ENCODE measurements at places on chromosomes 1 and 21. TPM values are rescaled to one million over a fixed set of nuclear protein-coding genes. Genes with fewer than 3 reads are reported as not detected.

GRCh38 chr1:62688687-62689085 is 500 bp upstream of the DOCK7 start:
- DNase-seq = no peak

- DNase-seq = no peak
Measured at GRCh38 chr1:208988811-208989222, 594.7 kb upstream of the CAMK1G start.

- DNase-seq = no peak
Measured at GRCh38 chr1:7046314-7046713, 261.1 kb downstream of the CAMTA1 start.

GRCh38 chr1:244454412-244454811 is 2.7 kb upstream of the ADSS2 start:
- DNase-seq = no peak

DNA sequence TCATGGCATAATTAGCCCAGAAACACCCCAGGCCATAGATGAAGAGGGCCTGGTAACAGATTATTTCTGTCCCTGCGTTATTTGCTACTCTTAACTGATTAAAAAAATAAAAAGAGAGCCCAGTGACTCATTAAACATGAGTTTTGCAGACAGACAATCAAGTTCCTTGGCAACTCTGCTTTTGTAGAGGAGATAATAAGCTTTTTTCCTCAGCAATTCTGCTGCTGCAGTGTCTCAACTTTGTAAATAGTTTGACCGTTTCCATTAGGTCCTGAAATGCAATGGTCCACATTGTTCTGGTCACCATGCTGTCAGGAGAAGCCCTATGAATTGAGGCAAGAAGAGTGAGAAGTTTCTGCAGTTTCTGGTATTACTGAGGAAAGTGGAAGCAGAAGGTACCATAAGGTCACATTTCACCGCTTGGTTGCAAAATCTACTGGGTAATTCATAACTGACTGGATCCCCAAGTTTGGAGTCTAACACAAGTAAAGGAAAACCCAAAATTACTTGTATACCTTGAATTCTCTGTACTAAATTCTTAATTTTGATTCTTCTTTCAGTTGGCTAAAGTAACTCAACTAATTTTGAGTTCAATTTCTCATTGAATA is 139.5 kb downstream of the ZZZ3 start:
- no peak for DNase-seq

DNA sequence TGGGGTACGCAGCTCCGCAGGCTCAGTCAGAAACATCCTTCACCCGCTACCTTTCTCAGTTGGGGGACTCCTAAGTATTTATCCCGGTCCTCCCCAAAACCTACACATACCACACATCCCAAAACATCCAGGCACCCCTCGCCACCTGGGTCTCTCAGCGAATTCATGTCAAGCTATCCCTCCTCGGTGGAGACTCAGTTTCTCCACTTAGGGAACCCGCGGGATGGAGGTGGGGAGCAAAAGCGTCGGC is 1.3 kb upstream of the ZBTB7B start:
- no peak for DNase-seq

DNA sequence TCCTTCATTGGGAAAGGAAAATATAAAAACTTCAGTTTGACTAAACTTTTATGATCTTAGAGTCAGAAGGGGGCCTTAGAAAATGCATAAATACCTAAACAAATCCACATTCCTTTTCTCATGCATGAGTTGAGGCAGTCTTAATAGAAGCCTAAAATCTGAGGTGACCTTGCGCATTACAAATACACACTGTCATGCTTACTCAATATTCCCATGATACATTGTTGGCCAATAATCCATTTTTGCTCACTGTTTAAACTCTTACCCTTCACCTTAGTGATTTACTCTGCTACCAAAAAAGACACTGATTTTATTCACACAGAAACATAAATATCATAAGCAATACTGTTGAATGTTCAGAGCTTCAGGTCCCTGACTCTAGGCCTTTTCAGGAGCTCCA is 19.1 kb upstream of the TMCO1 start:
- DNase-seq = no peak

GRCh38 chr1:54256522-54257345 is 56.8 kb downstream of the MRPL37 start:
- DNase-seq = no peak

GRCh38 chr1:170240409-170240808 is 94.7 kb downstream of the NTMT2 start:
- no peak for DNase-seq

DNA sequence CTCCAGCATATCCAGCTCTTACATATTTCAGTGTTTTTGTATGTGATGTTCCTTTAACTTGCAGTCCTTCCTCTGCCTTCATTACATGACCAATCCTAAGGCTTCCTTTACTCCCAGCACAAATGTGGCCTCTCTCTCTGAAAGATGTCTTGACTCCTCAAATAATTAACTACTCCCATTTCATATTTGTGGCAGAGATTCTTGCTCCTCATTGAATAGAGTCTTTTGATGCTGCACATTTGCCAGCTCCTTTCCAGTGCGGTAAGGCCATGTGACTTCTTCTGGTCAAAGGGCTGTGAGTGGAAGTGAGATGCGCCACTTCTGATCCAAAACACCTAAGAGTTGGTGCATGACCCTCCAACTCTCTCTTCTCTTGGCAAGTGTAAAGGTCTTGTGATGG is 19.1 kb upstream of the LAMC1 start:
- no peak for DNase-seq

GRCh38 chr1:66069976-66070876 is 277.5 kb downstream of the PDE4B start:
- DNase-seq = no peak

- DNase-seq = no peak
Measured at GRCh38 chr1:25522031-25522655, 21.3 kb upstream of the LDLRAP1 start.

DNA sequence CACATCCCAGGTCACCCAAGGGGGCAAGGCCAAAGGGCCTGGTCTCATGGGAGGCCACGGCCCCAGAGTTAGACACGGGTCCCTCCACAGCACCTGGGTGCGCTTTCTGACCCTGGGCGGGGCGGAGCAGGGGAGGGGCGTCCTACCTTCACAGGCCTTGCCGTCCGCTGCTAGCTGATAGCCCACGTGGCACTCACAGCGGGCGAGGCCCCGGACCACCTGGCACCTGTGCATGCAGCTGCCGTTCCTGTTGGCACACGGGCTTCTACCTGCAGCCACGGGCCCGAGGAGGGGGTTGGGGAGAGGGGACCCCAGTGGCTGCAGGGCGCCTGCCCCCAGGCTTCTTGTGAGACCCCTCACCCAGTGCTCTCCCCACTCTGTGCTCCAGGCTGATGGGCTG is 59.9 kb downstream of the ARHGEF16 start:
- DNase-seq = no peak

DNA sequence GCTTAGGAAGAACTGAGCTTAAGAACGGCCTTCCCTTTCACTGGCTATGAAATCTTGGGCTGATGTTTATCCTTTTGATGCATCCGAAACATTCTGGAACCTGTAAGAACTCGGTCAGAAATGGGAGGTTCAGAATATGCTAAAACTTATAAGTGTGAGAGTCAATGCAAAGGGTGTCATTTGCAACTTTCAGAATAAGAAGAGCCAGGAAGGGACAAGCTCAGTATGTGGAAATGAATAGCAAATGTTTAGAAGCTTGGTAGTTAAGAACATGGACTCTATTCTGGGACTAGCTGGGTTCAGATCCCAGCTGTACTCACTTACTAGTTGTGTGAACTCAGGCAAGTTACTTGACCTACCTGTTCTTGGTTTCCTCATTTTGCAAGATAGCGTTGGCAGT is 234.1 kb downstream of the OMA1 start:
- no peak for DNase-seq

DNA sequence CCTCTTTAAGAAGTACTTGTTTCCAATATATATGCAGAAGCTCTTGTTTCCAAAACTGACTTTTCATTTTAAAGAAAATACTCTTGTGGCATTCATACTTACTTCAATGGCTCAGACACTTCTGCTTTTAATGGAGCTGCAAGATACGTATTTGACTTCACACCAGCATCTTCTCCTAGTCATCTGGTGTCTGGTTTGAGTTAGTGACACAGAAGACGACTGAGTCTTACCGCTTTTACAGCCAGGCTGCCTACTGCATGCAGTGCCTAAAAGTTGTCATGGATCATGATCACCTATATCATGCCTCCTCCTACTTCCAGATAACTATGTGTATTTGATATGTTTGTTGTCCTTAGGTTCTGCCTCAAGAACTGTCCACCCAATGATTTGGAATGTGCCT is 185.9 kb downstream of the TPR start:
- no peak for DNase-seq

- no peak for DNase-seq
Measured at GRCh38 chr1:227791425-227792143, 23.9 kb upstream of the PRSS38 start.

GRCh38 chr1:199931666-199932377 is 95.7 kb upstream of the NR5A2 start:
- DNase-seq = no peak

- DNase-seq = no peak
Measured at GRCh38 chr21:41958886-41959563, 5.2 kb upstream of the C2CD2 start.

- no peak for DNase-seq
Measured at GRCh38 chr21:44778983-44779382, 22.6 kb downstream of the UBE2G2 start.

DNA sequence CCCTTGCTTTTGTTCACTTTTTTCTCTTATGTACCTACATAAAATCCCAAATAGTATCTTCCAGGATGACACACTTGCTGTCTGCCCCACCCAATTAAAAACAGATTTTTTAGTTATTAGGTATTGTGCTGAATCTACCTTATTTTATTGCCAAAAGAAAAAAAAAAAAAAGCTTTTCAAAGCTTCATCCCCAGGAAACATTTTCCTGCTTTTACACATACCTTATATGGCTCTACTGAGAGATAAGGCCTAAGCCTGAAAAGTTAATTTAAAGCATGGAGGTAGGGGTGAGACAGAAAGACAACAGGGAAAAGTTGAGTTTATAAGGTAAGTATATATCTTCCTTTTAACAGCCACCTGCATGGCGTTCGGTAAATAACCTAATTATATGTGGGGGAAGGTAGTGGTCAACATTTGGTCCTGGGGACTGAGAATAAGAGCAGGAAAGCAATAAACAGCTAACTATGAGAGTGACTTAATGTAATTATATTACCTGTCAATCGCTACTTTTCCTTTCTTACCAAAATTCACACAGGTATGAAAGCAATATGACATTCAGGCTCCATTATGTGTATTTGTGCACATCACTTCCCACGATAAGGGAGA is 54.6 kb upstream of the BOLA1 start:
- no peak for DNase-seq

Gene RBM11
- 0.37 TPM for total RNA-seq

Gene OVAAL
- not detected for total RNA-seq

Gene IL12RB2
- total RNA-seq = 3.3 TPM

Gene C1orf185
- not detected for total RNA-seq

Gene CYP4A22
- total RNA-seq = not detected

Gene TLCD4
- 12.3 TPM for total RNA-seq

Gene PRDM2
- 16.9 TPM for total RNA-seq

Gene CASQ1
- not detected for total RNA-seq

Gene VCAM1
- 12.4 TPM for total RNA-seq

Gene KANK4
- 7.1 TPM for total RNA-seq

All from pancreas (tissue), 10 donors.